WTC11 (cell line): ENCODE measurements at places on chromosomes 4 and X. TPM values are rescaled to one million over a fixed set of nuclear protein-coding genes. Genes with fewer than 3 reads are reported as not detected.

DNA sequence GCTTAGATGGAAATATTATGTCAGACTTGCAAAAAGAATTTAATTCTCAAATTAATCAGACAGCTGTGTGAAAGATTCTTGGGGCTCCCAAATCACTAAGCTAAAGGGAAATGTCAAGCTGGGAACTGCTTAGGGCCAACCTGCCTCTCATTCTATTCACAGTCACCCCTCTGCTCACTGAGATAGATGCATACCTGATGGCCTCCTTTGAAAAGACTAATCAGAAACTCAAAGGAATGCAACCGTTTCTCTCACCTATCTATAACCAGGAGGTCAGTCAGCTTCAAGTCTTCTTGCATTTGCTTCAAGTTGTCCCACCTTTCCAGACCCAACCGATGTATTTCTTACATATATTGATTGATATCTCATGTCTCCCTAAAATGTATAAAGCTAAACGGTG, 882.7 kb downstream of the CENPC start:
- DNase-seq = no peak

GRCh38 chr4:3745886-3746656, 20.1 kb upstream of the ADRA2C start:
- DNase-seq = no peak

DNA sequence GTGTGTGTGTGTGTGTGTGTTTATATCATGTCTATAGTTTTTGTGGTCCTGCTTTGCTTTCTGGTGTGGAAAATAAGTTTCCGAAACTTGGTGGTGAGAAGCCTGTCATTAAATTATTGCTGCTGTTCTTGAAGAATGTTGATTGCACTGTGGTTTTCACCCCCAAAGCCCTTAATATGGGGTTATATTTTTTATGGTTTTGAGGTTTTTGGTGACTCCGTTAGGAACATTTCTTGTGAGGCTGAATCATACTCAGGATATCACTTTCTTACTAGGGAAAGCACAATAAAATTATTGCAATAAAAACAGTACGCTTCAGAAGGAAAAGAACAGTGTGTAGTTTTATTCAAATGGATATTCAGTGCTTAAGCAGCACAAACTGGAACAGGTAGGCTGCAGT, 539.1 kb upstream of the MAGEB18 start:
- DNase-seq = no peak

GRCh38 chrX:14798805-14799397, 74.0 kb downstream of the FANCB start:
- no peak for DNase-seq

DNA sequence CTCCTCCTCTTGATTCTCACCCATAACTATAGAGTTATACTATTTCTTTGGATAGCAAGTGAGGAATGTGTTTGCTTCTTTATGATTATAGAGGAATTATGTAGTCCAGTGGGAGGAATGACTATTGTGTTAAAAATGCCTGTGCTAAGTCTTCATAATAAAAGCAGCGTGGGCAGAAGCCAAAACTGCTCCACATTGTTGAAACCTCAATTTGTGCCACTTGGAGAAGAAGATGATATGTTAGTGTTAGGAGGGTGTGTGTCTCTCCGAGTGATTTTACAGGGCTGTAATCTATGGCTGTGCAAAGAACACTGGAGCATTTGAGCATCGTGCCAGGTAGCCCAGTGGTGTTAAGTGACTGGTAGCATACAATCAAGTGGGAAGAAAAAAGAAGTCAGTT, 74.3 kb downstream of the FRAS1 start:
- no peak for DNase-seq

CTAG1A gene
- not detected in 3 replicates for total RNA-seq

DNA sequence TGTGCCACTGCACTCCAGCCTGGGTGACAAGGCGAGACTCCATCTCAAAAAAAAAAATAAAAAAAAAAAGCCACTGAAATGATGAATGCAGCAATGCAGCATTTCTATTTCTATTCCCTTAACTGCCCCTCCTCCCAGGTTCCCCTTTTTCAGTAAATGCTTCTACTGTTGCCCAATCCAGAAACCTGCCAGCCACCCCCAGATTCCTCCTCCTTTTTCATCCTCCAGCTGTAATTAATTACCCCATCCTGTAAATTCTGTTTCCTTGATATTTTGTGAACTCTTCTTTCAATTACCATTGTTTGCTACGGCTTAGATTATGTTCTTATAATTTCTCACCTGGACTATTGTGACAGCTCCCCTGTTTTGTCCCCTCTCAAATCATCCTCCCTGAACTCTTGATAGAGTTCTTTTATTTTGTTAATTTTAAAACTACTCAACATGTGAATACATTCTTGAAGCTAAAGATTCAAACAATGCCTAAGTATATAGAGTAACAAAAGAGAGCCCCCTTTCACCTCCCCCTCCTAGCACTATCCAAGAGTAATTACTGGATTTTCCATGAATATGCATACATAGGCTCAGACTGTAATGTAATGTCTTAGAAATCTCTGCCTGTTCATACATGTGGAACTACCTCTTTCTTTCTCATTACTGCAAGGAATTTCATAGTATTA, 140.6 kb upstream of the GPC4 start:
- DNase-seq = no peak

XPNPEP2 gene
- 0.05 to 0.11 TPM (median 0.07 TPM) in 3 replicates for total RNA-seq

- no peak for DNase-seq
These were observed 191.4 kb downstream of the SOWAHB start for GRCh38 chr4:76706581-76706980.

ZNF630 gene
- total RNA-seq = 1.3 to 2.1 TPM (median 1.9 TPM) in 3 replicates

- peak; percentile 70 for DNase-seq
These were observed 639.9 kb downstream of the SPOCK3 start for GRCh38 chr4:166594326-166594946.

DNA sequence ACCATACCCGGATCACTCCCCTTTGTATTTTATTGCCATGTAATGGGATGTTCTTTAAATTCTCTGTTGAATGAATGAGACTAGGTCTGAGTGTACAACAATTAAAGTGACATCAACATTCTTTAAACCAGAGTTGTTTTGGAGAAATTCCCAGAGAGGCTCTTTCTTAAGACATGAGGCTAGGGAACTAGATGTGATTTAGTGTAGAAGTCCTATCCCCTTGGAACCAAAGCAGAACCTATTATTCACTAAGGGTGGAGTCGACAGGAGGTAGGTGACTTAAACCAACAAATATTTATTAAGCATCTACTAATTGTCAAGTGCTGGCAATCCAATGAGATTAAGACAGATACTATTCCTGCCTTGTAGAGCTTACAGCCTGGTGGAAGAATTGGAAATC, 1.7 kb downstream of the EIF1AX start:
- no peak for DNase-seq

PLXNA3 gene
- 26.6 to 33.1 TPM (median 31.4 TPM) in 3 replicates for total RNA-seq

DNA sequence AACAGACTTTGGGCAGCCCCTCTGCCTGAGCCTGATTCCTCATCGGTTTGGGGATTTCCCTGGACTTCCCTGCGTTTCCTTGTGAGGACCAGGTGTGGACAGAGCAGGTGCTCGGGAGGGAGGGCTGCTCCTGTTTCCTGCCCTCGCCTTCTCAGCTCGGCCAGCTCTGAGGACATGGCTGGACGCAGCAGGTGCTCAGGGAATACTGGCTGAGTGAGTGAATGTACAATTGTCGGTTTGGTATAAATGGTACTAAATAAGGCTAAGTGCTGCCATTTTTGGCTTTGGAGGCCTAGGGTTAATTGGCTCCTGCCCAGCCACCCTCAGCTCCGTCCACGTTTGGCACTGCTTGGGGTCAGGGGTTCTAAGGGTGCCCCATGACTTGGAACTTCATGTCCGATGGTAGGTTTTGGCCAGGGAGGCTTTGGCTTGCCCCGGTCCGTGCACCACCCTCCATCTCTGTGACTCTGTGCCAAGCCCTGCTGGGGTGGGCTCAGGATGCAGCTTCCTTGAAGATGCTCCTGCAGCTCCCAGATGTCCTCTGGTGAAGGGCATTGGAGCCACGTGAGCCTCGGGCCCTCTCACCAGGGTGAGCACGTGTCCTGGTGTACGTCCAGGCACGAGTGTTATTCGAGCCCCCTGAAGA, 45.0 kb upstream of the NKX1-1 start:
- no peak for DNase-seq

FAM184B gene
- 0.11 to 0.23 TPM (median 0.17 TPM) in 3 replicates for total RNA-seq

ETNPPL gene
- 0.66 to 2.0 TPM (median 1.5 TPM) in 3 replicates for total RNA-seq

DNA sequence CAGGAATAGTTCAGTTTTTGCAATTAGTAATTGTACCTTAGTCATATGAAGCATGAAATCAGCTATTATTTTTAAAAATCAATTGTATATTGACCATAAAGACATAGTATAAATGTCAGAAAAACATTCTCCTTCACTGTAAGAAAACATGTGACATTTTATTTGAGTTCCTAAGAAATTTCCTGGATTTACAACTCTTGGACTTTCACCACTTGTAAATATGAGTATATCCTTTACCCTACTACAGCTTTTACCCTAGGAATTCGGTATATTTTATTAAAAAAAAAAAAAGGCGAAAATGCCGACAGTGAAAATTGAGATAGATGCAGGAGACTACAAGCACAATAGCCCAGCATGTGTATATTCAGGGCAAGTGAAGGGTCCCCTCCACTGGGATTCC, 14.9 kb downstream of the ADH1A start:
- no peak for DNase-seq

DNA sequence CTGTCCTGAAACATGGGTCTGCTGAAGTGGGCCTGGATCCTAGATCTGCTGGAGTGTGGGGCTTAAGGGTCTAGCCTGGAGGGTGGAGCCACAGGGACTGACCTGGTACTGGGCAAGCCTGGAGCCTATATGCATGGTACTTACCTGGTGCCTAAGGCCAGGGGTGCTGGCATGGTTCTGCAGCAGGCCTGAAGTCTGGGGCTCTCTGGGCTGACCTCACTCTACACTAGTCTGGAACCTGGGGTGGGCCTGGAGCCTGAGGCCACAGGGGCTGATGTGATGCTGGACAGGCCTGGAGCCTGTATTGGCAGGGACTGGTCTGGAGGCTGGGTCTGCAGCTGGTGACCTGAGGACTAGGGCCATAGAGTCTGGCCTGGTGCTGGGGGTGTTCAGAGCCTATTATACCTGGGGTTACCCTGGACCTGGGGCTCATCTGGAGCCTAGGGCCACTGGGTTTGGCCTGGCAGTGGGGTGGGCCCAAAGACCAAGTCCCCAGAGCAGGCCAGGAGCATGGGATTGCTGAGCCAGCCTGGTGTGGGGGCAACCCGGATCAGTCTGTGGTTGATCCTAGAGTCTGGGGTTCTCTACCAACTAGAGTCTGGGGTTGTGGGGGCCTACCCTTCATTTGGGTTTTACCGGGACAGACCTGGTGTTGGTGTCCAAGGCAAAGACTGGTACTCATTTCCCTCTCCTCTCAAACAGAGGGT, 179.6 kb downstream of the SLC4A4 start:
- DNase-seq = no peak

GRCh38 chr4:47703008-47703407, 134.9 kb downstream of the CORIN start:
- DNase-seq = no peak

- peak; percentile 10 for DNase-seq
These were observed 92.6 kb downstream of the NXF2 start for GRCh38 chrX:102339312-102340298.

DNA sequence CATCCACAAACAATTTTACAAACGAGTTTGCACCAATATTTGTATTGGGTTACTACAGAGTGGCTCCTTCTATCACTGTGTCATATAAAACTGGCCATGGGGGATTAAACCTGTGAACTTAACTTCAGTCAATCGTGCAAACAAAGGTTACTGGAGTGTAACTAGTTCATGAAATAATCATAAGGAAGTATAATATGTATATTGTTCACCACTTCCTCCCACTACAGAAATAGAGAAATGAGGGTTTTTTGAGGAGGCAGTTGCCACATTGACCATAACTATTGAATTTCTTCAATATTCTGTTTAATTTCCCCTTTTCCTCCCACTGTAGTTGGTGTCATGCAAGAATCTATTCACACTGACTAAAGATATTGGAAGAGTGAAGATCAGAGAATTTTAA, at the start of gene GPR82:
GPR82 (plus strand) TSS at position 356 of the 400 bp plus-strand sequence. CDS start 2,846 bp downstream, outside the sequence.
- DNase-seq = no peak

DNA sequence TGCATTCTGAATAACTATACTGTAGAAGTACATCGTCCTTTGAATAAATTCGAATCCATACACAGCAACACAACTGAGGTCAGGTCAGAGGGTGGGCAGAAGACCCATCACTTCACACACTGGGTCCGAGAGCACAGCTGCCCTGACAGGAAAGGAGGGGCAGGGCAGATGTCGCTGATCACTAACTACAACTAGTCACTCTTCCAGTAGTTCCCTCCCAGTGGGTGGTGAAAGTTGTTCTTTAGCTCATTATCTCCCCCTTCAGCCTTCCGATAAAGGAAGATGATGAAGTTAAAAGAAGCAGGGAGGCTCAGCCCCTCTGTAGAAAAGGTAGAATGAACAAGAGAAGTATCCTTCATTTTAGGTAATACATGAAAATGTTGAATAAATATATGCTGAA, 278.9 kb downstream of the INPP4B start:
- peak; percentile 14 for DNase-seq

GRCh38 chr4:47774079-47774478, 63.8 kb downstream of the CORIN start:
- peak; percentile 45 for DNase-seq

GRCh38 chr4:13309751-13310150, 174.4 kb downstream of the RAB28 start:
- no peak for DNase-seq

- DNase-seq = no peak
These were observed 129.6 kb downstream of the ZNF330 start for GRCh38 chr4:141350122-141350905.

SYTL5 gene
- 0.25 to 0.39 TPM (median 0.26 TPM) in 3 replicates for total RNA-seq

NUDT10 gene
- 17.7 to 22.2 TPM (median 18.1 TPM) in 3 replicates for total RNA-seq

COL4A5 gene
- total RNA-seq = 30.7 to 43.0 TPM (median 36.4 TPM) in 3 replicates

PTCHD1 gene
- 3.2 to 4.2 TPM (median 3.7 TPM) in 3 replicates for total RNA-seq

- DNase-seq = no peak
These were observed 298.9 kb downstream of the PDGFC start for GRCh38 chr4:156672492-156673305.
